ENCODE measurements at places on chromosomes 11 and 22.

- no peak for DNase-seq
Observed at GRCh38 chr11:75233754-75234172, 6.8 kb upstream of the TPBGL start.

- DNase-seq: no peak
Observed at GRCh38 chr11:7222619-7223018, 29.1 kb upstream of the SYT9 start.

- DNase-seq: no peak
Observed at GRCh38 chr11:64018310-64018709, 17.4 kb upstream of the FLRT1 start.

DNA sequence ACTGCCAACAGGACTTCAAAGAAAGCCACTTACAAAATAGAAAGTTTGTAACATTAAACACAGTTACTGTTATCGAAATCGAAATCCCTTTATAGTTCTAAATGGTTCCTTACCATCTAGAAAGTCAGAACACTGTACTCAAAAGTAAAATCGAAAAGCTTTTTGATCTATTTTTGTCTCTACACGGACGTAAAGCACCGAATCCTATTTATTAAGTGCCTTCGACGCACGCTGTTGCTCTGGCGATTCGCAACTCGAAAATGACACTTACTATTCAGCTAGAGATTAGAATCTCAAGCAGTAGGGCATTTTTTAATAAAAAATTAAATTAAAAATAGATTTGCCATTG lies 78.3 kb downstream of the LARGE1 start:
- DNase-seq: no peak

- no peak for DNase-seq
Observed at GRCh38 chr22:44870021-44870420, 117.6 kb downstream of the ARHGAP8 start.

DNA sequence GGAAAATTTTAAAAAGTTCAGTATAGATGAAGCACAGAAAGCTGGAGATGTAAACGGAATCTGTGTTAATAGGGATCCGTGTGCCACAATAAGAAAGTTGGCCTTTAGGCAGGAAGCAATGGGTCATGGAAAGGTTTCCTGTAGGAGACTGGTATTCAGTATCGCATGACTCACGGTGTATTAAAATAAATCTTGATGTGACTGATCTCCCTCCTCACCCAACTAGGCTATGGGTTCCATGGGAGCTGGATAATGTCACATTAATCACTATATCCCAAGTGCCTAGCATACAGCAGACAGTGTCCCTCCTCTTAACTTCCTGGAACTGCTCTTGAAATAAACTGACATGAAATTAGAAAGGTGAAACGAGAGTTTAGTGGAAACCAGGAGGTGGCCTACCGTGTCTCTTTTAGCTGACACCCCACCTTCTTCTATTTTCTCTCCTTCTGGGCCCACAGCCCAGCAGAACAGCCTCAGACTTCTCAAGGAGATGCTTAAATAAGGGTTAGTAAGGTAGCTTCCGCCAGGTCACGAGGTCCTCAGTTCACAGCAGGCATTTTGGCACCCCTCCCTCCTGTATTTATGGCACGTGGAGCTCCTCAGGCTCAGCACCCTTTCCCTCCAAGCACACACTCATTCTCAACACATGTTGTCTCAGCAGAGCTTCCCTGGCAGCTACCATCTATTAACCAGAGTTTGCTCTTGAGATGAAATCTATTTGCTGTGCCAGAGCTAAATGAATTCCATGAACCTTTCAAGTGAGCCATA lies 118.8 kb downstream of the NXPE2 start:
- DNase-seq: no peak

Data from effector CD8-positive, alpha-beta T cell (primary cell).